ENCODE measurements at places on chromosomes 5 and 9. TPM values are rescaled to one million over a fixed set of nuclear protein-coding genes. Genes with fewer than 3 reads are reported as not detected.

- no peak for DNase-seq
Measured at GRCh38 chr5:149583394-149583793, 2.1 kb downstream of the ARHGEF37 start.

COL5A1 gene
- total RNA-seq = 52.9 TPM

- no peak for DNase-seq
Measured at GRCh38 chr9:80775530-80775929, 913.8 kb downstream of the TLE1 start.

BNC2 gene
- total RNA-seq = 88.4 TPM

RNF180 gene
- 6.0 TPM for total RNA-seq

DNA sequence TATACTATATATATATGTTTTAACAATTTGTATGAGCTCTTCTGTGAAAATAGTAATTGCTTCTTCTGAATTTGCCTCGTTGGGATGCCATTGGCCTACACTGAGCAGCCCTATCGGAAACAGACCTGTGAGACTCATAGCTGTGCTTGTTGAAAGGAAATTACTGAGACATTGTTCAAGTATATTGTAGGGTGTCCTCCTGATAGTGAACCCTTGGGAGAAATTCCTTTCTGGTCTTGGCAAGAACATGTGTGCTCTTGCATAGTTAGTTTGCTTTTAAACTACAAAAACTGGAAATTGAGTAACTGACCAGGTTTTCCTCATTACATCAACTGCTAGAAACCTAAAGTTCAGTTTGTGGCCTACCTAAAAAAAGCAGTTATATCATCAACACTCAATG, 160.9 kb downstream of the LURAP1L start:
- DNase-seq = no peak

DNA sequence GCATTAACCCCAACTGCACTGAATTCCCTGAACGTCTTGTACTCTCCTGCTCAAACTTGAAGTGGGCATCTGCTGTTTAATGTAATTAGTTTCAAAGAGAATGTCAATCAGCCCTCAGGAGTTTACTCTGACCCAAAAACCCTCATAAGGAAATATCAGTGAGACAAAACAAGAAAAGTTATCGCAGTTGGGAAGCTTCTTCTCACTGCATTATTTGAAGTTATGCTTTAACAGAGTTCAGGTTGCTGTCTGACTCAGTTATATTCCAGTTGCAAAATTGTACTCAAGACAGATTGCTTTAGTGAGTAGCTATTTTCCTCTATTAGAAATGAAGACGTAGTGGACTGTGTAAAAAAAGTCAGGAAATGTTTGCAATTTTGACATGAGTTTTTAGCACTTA, 52.1 kb downstream of the PPIC start:
- DNase-seq = no peak

DNA sequence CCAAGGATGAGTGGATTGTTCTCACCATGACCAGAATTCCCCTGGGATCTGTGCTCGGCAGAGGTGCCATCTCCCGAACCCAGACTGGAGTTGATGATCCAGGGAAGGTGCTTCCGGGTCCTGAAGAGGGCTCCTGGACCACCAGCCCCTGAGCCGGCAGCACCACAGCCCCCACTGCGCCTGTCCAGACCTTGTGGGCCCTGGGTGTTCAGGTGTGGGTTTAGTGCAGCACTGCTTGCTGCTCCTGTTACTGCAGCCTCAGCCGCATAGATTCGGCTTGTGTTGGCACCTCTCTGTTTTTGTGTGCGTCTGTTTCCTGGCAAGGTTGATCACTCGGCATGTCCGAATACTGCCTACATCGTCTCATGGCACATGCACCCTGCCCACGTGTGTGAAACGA, 16.3 kb upstream of the NPM1 start:
- no peak for DNase-seq

SNCAIP gene
- total RNA-seq = 4.6 TPM

DNA sequence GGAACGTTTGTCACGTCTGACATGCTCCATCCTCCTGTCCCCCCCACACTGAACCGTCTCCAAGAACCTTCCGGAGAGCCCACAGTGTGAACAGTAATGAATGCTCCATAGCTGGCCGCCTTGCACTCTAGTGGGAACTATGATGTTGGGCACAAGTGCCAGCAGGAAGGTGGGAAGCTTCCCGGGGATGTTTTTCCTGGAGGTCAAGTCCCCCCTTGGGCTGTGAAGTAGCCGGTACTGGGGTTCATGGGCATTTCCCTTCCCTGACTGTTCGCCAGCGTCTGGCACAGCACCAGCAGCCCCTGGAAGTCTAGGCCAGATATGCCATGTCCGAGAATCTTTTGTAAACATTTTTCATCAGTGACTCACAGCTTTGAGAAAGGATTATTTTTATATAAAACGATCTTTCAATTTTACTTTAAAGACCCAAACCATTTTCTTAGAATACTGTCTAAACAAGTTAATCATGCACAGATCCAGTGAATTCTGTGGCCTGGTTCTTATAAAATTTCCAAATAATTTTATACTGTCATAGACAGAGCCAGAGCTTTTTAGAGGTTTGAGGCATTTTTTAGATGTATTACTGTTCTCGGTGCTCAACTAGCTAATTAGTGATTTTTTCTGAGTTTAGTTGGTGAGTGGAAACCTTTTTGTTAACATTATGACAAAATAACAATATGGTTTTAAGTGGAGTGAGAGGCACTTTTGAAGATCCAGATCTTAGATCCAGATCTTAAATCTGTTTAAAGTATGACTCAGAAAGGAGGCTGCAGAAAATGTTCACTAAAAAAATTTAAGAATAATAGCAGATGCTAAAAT, 11.6 kb downstream of the ABL1 start:
- DNase-seq = no peak

SYK gene
- total RNA-seq = 20.7 TPM

GRCh38 chr9:134215699-134216448, 51.5 kb upstream of the RNU6ATAC start:
- DNase-seq = no peak

Measured in tibial nerve (tissue), 4 donors.